Stimulated activated CD4-positive, alpha-beta T cell treated with anti-CD3 and anti-CD28 coated beads, Interleukin-4, amount 100 ng/mL, for 24 hours (primary cell): ENCODE measurements at places on chromosomes 6 and 20.

- no peak for DNase-seq
Measured at GRCh38 chr6:150456902-150457643, 88.3 kb downstream of the IYD start.

DNA sequence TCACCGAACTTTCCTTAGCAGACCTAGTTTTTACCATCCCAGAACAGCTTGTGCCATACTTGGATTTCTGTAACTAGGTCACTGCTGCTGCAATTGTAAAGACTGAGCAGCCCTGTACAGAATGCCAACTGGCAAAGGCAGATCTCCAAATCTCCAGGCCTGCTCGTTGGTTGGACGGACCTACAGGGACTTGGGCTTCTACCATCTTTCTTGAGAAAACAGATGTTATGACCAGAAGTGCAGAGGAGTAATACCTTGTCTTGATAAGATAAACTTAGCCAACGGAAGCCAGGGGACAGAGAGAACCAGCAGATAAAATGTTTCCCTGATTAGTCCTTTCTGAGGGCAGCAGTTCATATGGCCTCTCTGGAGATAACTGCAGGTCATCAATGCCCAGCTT lies 304.1 kb downstream of the RFPL4B start:
- DNase-seq, result no peak

GRCh38 chr6:45187836-45188235 lies 140.3 kb upstream of the RUNX2 start:
- DNase-seq, result peak; percentile 33

GRCh38 chr6:143233554-143234285 lies 173.0 kb downstream of the AIG1 start:
- DNase-seq, result no peak

DNA sequence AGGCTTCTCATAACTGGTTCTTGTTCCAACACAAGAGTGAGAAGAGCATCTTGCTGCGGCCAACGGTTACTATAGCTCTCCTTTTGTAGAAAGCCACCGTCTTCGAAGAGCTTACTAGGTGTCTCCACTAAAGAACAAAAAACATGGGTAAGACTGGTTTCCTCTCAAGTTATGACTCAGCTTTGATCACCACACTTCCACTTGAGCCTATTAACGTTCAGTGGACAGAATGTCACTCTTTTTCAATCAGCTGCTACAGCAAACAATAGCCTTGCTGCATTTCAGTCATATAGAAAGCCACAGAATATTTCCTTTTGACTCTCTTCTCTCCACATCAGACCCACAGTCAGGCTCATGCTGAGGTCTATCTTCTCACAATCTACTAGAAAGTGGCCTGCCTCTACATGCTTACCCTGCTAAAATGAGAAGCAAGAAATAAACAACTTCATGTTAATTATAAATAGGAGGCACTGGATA lies 243.5 kb upstream of the PREP start:
- DNase-seq, result peak; percentile 37

- DNase-seq, result no peak
Measured at GRCh38 chr6:30265181-30265580, 52.0 kb upstream of the TRIM26 start.
